ENCODE measurements at places on chromosomes 11 and 22.
A peak's percentile ranks its signal among the peaks of the same experiment; 100 is the strongest.

DNA sequence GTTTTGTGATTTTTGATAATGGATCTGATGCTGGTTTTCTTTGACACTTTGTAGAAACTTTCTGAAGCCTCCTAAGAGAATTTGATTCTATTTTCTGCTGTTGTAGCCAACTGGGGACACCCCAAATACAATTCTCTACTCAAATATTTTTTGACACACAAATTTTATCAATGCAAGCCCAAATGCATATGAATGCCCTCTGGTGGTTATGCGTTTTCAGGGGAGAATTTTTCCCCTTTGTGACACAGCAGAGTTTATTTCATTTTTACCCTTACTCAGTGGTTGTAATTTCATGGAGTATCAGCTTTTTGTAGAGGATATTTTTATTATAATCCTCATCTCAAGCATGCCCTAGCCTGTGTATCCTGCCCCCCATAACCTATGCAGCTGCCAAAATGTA lies 44.7 kb upstream of the MTMR2 start:
- DNase-seq, result no peak

DNA sequence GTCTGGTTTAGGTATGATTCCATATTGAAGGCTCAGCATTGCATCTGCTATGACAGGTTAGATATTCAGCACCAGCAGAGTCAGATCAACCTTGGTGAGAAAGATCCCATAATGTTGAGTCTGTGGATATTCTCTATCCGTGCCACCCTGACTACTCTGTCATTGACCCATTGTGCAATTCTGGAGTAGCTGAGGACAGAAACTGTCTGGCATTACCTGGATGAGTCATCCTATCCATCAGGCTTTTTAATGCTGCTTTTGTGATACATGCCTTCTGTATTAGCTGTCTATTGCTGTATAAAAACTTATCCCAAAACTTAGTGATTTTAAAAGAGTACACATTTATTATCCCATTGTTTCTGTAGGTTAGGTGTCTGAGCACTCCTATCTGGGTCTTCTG lies 189.1 kb upstream of the FAT3 start:
- DNase-seq, result no peak

DNA sequence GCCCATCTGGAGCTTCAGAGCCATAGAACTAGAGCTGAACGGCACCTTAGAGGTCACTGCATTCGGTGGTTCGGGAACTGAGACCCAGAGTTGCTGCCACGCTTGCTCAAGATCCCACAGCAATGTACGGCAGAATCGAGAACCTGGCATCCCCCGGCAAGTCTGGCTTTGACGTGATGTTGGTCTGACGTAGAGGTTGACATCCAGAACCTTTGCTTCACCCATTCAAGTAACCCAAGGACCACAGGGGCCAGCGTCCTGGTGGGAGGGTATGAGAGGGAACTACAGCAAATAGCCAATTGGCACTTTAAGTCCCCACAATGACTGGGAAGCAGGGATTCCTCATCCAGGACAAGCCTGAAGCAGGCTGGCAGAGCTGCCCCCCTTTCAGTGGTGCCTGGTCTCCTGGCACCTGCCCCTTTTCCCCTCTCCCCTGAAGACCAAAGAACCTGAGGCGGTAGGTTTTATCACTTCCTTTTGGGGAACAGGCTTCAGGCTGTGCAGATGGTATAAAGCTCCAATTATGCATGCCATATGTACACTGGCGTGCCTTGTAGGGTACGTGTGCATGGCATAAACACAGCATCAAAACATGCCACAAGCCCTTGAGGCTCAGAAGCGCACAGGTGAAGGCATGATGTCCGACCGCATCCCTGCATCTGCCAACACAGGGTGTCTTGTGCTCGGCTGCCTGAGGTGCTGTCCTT lies 15.3 kb upstream of the TEF start:
- no peak for DNase-seq

DNA sequence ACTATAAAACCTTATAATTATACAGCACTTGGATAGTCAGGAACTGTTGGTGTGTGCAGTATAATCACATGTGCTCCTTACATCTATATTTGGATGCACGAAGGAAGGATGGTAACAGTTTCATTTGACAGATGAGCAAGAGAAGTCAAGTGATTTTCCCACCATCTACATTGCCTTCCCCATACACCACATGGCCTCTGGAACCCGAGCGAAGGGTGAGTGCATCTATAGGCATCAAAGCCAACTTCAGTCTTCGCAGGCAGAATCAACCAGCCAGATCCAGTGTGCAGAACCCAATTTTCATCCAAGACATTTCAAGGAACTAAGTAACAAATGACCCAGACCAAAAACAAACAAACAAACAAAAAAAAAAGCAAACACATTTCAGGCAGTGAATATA lies 85.1 kb upstream of the BLID start:
- no peak for DNase-seq

GRCh38 chr11:123218451-123218850 lies 23.4 kb upstream of the CLMP start:
- no peak for DNase-seq

DNA sequence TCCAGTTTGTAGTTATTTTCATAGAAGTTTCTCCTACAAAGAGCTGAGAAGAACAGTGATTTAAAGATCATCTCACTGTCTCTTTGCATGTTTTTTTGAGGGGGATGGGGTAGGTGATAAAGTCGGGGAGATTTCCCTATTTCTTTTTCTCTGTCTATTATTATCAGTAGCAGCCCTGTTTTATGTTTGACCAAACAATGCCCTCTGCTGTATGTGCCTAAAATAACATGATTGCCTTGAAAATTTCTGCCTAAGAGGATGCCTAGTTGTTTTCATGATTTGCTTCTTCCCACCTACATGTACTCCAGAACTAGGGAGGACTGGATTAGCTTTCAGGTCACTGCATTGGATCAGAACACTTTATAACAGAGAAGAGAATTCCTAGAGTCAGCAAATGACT lies 1330.2 kb downstream of the LRRC4C start:
- no peak for DNase-seq

- DNase-seq, result no peak
Observed at GRCh38 chr22:32682990-32683389, 118.5 kb upstream of the TIMP3 start.

DNA sequence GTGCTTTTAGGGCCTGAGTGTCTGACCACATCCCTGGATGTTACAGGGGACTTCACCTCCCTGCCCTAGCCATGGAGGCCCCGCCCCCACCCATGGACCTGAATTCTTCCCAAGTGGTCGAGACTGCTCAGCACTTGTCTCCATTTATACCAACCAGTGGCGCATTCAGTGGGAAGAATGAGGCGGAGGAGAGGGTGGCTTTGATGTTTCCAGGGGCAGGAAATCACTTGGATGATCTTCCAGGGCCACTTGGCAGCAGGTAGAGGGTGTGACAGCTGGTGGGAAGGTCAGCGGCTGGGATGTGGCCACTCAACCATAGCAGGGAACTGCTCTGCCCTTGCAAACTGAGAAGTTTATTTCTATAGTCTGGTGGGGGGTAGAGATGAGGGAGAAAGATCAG lies 155.1 kb upstream of the BLID start:
- no peak for DNase-seq

DNA sequence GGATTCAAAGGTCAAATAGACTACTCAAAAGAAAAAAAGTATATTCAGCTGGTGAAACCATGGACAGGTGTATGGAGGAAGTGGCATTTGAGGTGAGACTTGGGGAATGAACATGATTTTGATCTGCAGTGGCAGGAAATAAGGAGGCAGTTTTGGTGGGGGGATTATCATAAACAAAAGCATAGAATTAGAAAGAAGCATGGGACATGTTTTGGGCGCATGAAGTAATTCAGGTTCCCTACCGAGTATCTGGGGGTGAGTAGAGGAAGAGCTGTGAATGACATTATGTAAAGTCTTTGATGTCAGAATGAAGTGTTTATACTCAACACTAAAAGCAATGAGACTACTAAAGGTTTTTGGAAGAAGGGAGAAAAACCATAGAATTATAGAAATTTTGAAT lies 3.1 kb downstream of the CLMP start:
- DNase-seq, result no peak

DNA sequence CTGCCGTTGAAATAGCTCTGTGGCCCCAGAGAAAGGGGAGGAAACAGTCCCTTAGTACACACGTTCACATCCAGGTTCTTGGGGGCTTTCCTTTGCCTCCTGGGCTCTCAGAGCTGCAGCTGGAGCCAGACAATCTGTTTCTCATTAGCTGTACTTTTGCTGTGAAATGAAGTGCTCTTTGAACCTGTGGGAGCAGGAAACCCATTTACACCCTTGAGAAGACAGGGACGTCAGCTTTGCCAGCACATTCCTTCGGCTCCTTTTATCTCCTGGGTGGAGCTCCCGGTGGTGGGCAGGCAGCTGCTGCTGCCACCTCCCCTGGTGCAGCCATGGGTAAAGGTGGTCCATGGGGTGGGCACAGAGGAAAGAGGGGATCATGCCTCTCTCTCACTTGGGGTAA lies 80.6 kb upstream of the TIMP3 start:
- no peak for DNase-seq

DNA sequence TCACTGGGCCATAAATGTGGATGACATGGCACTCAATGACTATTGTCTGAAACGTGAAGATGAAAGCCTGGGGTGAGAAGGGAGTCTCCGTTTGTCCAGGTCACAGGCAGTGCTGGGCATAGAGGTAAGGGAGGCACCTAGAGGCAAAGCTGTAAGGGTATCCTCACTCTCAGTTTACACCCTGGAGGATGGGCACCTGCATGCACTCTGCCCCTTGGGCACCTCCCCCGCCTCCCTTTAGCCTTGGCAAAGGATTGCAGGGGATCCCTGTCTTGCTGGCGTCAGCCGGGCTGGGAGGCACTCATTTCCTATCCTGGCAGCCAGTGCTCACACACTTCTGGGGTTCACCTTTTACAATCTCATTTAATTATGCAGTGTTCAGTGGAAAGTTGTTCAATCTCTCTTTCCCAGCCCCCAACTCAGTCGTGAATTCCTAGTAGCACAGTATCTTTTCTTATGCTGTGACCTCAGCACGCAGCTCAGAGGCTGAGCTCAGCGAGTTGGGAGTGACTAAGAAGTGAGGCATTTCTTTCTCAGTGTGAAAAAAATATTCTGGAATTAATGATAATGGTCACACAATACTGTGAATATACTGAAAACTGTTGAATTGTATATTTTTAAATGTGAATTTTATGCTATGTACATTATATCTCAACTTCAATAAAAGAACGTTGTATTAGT lies 866.6 kb downstream of the BRD1 start:
- DNase-seq, result no peak

DNA sequence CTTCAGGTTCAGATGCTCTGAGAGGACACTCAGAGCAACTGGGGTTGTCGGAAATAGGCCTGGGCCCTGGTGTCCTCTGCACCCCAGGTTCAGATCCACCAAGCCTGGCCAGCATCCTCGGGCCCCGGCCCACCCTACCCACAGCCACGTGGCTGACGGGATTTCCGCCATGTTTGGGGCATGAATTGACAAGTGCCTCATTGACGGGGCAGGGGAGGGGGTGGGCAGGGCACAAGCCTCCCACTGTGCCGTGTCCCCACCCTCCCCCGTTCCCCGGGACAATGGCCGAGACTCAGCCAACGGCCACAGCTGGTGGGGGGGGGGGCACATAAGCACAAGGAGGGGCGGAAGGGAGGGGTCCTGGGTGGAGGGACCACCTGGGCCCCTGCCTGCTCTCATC lies 8.5 kb downstream of the MYRF start:
- no peak for DNase-seq

DNA sequence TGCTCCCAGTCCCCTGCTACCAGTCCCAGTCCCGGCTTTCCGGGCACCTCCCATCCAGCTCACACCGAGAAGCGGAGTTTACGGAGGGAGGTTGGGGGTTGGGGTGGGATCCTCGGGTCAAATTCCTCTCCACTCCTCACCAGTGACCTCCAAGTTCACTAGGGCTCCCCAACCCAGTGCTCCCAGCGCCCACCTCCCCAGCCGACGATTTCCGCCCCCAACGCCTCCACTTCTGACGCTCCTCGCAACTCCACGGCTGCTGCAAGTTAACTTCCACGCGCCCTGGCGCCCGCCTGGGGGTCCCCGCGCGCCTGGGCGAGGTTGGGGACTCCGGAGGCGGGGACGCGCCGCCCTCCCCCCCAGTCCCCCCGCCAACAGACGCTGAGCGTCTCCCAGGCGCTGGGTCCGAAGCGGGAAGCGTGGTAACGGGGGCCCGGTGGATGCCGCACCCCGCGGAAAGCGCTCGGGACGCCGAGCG lies 526 bp downstream of the TPST2 start:
- DNase-seq, result peak; percentile 20

GRCh38 chr11:57751676-57752253 lies at the start of gene BTBD18:
BTBD18 (minus strand) TSS chr11:57751819; CDS start chr11:57751188, 631 bp downstream.
- DNase-seq, result no peak

DNA sequence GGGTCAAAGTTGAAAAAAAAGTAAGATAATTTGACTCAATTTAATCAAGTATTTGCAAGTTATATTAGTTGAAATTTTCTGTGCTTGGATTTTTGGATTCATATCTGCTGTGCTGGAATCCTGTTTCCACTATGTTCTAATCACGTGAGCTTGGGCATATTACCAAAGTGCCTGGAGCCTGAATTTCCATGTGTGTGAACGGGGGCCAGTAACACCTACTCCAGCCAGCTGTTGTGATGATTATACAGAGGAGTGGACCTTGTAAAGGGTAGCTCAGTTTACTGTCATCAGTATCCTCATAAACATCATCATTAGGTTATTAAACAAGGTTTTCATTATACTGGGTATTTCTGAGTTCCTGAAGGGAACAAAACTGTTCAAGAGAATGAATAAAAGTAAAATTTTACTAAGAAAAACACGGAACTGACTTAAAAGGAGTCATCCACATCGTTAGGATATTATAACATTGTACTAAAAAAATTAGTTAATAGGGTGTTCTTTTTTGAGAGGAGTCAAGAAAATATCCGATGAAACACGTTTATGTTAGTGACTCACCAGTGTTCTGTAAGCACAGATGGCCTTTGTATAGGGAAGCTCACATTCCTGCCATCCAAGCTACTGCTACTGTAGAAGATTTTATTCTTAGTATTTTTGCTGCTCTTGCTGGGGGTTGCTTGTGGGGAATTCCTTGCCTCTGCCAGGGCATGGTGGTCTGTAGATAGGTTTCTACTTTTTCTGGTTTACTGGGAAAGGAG lies 144.1 kb downstream of the ARHGAP42 start:
- no peak for DNase-seq

DNA sequence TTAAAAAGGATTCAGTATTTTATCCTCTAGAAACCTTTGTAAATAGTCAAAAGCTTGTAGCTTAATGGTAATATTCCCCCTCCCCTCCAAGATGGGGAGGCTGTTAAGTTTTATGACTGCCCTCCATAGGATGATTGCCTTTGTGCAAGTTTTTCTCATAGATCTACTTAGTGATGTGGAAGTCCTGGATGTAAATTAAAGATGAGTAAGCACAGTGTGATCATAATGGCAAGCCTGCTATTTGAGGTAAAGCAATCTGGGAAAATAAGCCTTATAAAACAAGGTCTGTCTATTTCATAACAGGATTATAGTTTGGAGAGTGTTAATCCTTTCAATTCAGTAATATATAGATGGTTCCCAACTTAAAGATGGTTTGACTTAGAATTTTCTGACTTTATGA lies 216.3 kb downstream of the DDX10 start:
- DNase-seq, result no peak

All from effector CD8-positive, alpha-beta T cell (primary cell).